ENCODE measurements at places on chromosomes 7 and 10. TPM values are rescaled to one million over a fixed set of nuclear protein-coding genes. Genes with fewer than 3 reads are reported as not detected.

CNNM1 gene
- 0.21 TPM for total RNA-seq

PLAU gene
- total RNA-seq: 1.7 TPM

THSD7A gene
- total RNA-seq: not detected

C7orf57 gene
- total RNA-seq: 0.11 TPM

HOXA5 gene
- total RNA-seq: not detected

POM121L12 gene
- total RNA-seq: not detected

BMPER gene
- total RNA-seq: not detected

CACNB2 gene
- 1.6 TPM for total RNA-seq

LRRC18 gene
- total RNA-seq: not detected

NPC1L1 gene
- total RNA-seq: not detected

MYH16 gene
- not detected for total RNA-seq

DNAH11 gene
- 2.0 TPM for total RNA-seq

CAMK2B gene
- total RNA-seq: 1.9 TPM

- peak; percentile 67 for DNase-seq
- peaks cover 3% of the 10 kb centered on the region for H3K27me3 ChIP-seq
- H3K36me3 ChIP-seq: peaks cover 20% of the 10 kb centered on the region
- H3K4me1 ChIP-seq: peaks cover 44% of the 10 kb centered on the region
Observed at GRCh38 chr7:17234398-17235031, 63.9 kb upstream of the AHR start.

DNA sequence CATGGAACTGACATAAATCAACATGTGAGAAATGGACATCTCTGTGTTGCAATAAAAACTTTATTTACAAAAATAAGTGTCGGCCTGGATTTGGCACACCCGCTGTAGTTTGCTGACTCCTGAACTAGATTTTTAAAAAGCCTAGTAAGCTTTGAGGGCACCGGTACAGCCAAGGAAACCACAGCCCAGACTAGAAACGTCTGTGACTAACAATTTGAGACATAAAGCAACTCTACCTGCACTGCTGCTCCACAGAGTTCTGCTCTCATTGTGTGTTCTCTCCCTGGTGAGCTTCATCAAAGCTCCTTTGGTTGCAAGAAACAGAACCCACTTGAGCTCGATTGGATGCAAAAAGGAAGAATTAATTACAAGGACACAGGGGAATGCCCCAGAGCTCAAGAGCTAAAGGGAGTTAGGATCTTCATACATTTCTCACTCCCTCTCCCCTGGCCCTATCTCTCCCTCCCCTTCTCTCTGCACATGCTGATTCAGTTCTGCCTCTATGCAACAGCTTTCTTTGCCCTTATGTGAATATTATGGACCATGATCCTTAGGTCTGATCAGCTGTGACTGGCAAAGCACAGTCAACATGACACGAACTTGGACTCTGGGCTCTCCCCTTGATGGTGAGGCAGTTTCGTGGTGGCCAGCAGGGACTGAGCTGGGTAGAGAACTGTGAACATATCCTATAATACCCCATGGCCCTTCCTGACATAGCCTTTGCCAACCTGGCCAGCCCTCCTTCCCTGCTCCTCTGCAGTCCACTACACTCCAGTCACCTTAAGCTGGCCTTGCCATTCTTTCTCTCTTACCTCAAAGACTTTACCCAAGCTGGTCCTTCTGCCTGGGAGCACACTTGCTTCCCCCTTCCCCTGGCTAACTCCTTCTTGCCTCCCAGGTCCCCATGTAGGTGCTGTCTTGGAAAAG, 77.5 kb upstream of the YAE1 start:
- H3K4me1 ChIP-seq: no peaks in the 10 kb centered on the region
- no peak for DNase-seq
- H3K27ac ChIP-seq: no peak overlapping the region
- no peaks in the 10 kb centered on the region for H3K36me3 ChIP-seq
- peaks cover 39% of the 10 kb centered on the region for H3K27me3 ChIP-seq
- no peak overlapping the region for H3K4me3 ChIP-seq

GRCh38 chr7:100887516-100888290, 1.8 kb downstream of the UFSP1 start:
- peak overlapping the region; percentile 79 for H3K4me3 ChIP-seq
- H3K4me1 ChIP-seq: peaks cover 49% of the 10 kb centered on the region
- H3K27ac ChIP-seq: peak overlapping the region; percentile 82

DNA sequence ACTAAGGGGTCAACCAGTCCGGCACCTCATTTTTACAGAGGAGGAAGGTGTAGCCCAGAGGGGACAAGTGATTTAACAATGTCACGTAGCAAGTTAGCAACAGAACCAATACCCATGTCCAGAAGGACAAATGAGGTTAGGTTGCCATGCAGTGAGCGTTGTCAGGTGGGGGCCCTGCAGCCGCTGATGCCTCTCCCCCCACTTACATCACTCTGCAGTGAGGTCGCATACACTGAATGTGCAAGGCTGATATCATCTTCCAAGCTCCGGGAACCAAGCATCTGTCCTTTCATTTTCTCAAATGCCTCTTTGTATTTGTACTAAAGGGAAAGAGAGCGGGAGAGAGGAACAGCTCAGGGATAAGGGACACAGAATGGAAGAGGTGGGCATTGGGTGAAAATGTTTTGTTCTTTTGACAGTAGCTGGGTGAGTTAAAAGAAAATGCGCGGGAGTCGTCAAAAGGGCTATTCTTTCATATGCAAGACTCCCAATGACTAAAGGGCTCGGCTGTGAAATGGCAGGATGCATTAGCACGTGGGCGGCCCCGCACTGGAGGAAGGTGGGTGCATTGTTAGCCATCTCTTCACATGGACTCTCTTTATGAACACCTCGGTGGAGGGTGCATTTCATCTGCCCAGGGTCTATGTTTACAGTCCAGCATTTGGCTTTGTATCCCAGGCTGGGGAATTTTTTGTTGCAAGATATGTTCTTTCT, 49.7 kb downstream of the NRAP start:
- peaks cover 24% of the 10 kb centered on the region for H3K27me3 ChIP-seq
- H3K4me1 ChIP-seq: no peaks in the 10 kb centered on the region
- no peak overlapping the region for H3K27ac ChIP-seq
- no peak overlapping the region for H3K4me3 ChIP-seq
- DNase-seq: no peak
- no peaks in the 10 kb centered on the region for H3K36me3 ChIP-seq

GRCh38 chr10:119871881-119872609, 598 bp downstream of the MCMBP start:
- H3K27ac ChIP-seq: peak overlapping the region; percentile 58
- DNase-seq: peak; percentile 44
- H3K4me1 ChIP-seq: peaks cover 35% of the 10 kb centered on the region
- H3K4me3 ChIP-seq: peak overlapping the region; percentile 78
- peaks cover 16% of the 10 kb centered on the region for H3K36me3 ChIP-seq

- no peak overlapping the region for H3K27ac ChIP-seq
- H3K36me3 ChIP-seq: no peaks in the 10 kb centered on the region
- no peak for DNase-seq
- H3K4me1 ChIP-seq: no peaks in the 10 kb centered on the region
Observed at GRCh38 chr10:113290137-113290536, 262.7 kb upstream of the HABP2 start.

GRCh38 chr7:110607050-110607857, 483.7 kb upstream of the LRRN3 start:
- H3K4me3 ChIP-seq: no peak overlapping the region
- H3K27me3 ChIP-seq: peaks cover 4% of the 10 kb centered on the region
- no peak for DNase-seq
- no peak overlapping the region for H3K27ac ChIP-seq

DNA sequence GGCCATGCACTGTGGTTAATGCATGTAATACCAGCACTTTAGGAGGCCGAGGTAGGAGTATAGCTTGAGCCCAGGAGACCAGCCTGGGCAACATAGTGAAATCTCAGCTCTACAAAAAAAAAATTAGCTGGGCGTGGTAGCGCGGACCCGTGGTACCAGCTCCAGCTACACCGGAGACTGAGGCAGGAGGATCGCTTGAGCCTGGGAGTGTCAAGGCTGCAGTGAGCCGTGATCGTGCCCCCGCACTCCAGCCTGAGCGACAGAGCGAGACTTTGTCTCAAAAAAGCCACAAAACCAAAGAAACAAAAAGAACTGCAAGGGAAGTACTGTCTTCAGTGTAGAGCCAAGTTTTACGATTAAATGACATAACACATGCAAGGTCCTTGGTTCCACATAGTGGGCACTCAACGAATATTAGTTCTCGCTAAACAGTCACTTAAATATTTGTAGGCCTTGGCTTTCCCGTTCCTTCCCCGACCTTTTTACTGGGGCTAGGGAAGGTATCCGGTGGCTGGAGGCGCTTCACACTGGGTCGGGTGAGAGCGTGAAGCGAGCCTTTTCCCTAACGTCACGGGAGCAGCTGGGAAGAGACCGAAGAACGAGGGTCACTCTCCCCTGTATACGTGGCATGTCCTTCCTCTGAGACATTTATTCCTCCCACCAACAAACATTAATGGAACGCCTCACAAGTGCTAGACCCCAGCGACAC, 993 bp upstream of the SND1 start:
- peaks cover 37% of the 10 kb centered on the region for H3K36me3 ChIP-seq
- peaks cover 7% of the 10 kb centered on the region for H3K27me3 ChIP-seq
- DNase-seq: no peak
- H3K4me3 ChIP-seq: peak overlapping the region; percentile 100
- H3K4me1 ChIP-seq: peaks cover 31% of the 10 kb centered on the region

- H3K4me1 ChIP-seq: no peaks in the 10 kb centered on the region
- H3K27me3 ChIP-seq: no peaks in the 10 kb centered on the region
- no peak overlapping the region for H3K27ac ChIP-seq
- DNase-seq: no peak
- no peaks in the 10 kb centered on the region for H3K36me3 ChIP-seq
Observed at GRCh38 chr7:29946428-29947186, 43.0 kb downstream of the SCRN1 start.

DNA sequence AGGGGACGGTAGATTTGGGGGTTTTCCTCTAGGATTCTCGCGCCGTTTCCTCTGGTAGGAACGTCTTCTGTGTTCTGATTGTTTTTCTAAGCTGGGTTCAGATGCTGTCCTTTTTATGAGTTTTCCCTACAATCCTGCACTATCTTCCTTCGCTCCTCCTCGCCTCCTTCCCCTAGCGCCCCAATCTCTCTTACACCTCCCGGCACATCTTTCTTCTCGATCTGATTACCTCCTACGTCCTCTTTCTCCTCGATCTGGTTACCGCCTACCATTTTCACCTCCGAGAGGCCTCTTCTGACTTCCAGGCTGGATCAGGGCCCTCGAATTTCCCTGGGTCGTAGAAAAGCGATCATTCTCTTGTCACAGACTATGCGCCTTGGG, 413 bp downstream of the BUD31 start:
- DNase-seq: no peak
- H3K36me3 ChIP-seq: peaks cover 56% of the 10 kb centered on the region
- peaks cover 23% of the 10 kb centered on the region for H3K4me1 ChIP-seq
- peak overlapping the region; percentile 98 for H3K27ac ChIP-seq
- peak overlapping the region; percentile 99 for H3K4me3 ChIP-seq

GRCh38 chr7:29243910-29244655, 49.5 kb downstream of the CHN2 start:
- H3K36me3 ChIP-seq: no peaks in the 10 kb centered on the region
- no peak for DNase-seq
- peaks cover 27% of the 10 kb centered on the region for H3K27me3 ChIP-seq

DNA sequence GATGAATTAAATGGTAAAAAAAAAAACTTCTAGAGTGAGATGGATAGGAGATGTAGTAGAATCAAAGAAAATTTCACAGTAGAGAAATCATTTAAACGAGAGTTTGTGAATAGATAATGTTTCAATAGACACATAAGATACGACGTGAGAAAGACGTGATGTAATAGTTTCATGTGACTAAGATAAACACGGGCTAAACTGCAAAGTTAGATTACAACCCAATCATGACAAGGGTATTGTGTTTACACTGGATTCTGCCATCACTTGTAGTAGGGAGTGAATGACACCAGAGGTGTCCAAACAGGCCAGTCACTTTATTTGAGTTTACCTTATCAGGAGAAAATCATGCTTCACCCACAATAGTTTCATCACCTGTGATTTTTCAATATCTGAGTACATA, 21.6 kb downstream of the SEMA3D start:
- no peak overlapping the region for H3K4me3 ChIP-seq
- H3K4me1 ChIP-seq: peaks cover 4% of the 10 kb centered on the region
- no peak overlapping the region for H3K27ac ChIP-seq

GRCh38 chr7:6160191-6160623, 112.2 kb downstream of the CYTH3 start:
- no peak overlapping the region for H3K4me3 ChIP-seq
- peaks cover 53% of the 10 kb centered on the region for H3K36me3 ChIP-seq
- H3K27ac ChIP-seq: no peak overlapping the region
- peaks cover 11% of the 10 kb centered on the region for H3K4me1 ChIP-seq
- DNase-seq: no peak

DNA sequence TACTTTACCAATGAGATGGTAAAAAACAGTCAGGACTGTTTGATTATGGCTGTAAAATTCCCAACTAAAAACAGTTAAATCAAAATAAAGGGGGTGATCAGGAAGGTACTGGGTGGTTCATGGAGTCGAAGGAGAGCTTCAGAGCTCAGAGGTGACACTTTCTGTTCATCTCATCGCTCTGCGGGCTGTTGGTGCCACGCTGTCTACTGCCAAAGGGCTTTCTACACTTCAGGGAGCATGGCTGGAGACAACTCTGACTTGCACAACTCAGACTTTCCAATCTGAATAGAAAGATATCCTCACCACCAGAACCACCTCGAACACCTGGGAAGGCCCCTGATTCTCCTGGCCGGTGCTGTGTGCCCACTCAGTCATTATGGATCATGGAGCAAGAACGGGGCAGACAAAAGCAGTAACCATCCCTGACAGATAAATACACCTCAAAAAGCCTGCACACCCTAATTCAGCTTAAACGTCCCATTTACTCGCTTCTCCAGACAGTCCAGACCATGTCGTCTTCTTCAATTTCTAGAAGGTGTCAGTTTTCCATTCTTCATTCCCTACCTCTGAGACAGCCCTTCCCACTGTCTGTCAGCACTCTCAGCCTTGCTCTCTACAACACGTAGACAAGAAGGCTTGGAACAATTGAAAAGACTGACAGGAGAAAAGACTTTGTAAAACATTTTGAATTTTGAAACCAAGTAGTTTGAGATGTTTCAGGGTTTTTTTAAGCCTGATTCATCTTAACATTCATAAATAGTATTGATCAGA, 348.7 kb upstream of the NFE2L3 start:
- peaks cover 9% of the 10 kb centered on the region for H3K27me3 ChIP-seq
- DNase-seq: no peak
- no peak overlapping the region for H3K4me3 ChIP-seq
- no peaks in the 10 kb centered on the region for H3K36me3 ChIP-seq
- H3K27ac ChIP-seq: no peak overlapping the region

Data from activated T-helper 2 cell treated with anti-CD3 and anti-CD28 coated beads, Interferon-gamma antibody, Interleukin-2, Interleukin-4, amounts not matched to agents 10 μg/mL and 5 μg/mL and 100 μg/mL, durations not matched to agents 14 hours and 24 hours and 36 hours (primary cell).